CD14-positive monocyte (primary cell): ENCODE measurements at places on chromosomes 4 and X.

DNA sequence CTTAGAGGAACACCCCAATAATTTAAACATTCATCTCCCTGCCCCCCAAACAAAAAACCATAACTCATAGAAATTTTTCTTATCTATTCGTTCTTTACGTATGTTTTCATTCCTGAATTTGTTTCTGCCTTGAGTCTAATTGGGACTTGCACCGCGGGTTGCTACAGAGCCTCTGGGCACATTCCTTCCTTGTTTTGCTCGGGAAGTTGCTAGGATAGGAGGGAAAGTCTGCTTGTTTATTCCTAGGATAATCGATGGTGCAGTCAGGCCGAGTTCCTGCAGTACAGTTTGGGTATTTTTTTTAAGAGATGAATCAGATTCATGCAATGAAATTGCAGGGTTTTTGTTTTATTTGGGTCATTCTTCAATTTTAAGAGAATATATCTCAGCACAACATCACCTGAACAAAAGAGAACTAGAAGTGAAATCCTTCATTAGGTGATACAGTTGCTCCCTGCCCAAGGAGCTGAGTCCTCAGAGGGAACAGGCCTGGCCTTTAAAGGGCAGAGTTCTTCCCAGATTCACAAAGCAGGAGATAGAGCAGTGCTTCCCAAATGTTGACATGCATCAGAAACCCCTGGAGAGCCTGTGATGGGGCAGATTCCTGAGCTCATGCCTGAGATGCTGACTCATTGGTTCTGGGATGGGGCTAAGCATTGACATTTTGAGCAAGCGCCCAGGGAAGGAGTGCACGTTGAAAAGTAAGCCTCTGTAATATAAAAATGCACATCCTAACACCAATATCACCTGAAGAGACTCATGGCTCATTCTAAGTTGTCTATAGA is 114.9 kb upstream of the FAM9B start:
- DNase-seq: no peak

DNA sequence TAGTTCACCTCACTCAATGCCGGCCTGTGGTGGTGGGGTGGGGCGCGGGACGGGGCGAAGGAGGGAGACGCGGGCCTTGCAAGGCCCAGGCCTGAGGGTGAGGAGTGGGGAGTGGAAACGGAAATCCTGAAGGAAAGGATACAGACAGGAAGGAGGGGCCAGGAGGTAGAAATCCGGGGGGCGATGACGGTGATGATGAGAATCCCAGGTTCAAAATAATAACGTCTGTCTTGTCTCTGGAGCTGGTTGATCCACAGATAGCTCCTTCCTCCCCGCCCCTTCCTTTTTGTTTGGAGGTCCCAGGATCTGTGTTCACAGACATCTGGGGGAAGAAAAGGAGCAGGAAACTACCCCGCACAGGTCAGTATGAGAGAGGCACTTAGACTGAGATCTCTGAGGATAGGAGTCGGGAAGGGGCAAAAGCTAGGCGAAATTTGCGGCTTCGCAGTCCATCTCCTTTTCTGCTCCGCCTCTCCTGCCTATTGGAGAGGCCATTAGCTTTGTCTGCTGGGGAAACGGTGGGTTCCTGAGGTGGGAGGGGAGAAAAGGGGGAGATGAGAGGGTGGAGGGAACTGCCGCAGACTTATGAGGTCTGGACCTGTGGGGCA is 746 bp downstream of the TCEAL7 start:
- no peak for DNase-seq

DNA sequence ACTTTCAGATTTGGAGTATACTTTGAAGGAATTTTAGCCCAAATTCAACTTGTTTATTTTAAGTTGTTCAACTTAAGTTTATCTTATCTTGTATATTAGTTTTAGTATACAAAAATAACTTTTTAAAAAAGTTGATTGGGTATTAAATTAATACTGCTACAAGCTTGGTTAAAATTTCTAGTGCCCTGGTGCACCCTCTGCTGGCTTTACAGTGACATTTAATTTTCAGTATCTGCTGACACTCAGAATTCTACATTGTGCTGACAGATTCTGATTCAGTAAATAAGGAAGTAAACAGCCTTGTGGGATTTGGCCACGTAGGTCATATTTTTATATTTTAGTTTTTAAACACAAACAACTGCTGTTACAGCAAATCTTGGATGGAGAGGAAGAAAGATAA is 2.9 kb downstream of the EDA start:
- DNase-seq: no peak

- peak; percentile 58 for DNase-seq
Observed at GRCh38 chr4:95599777-95600400, 51.1 kb upstream of the UNC5C start.

DNA sequence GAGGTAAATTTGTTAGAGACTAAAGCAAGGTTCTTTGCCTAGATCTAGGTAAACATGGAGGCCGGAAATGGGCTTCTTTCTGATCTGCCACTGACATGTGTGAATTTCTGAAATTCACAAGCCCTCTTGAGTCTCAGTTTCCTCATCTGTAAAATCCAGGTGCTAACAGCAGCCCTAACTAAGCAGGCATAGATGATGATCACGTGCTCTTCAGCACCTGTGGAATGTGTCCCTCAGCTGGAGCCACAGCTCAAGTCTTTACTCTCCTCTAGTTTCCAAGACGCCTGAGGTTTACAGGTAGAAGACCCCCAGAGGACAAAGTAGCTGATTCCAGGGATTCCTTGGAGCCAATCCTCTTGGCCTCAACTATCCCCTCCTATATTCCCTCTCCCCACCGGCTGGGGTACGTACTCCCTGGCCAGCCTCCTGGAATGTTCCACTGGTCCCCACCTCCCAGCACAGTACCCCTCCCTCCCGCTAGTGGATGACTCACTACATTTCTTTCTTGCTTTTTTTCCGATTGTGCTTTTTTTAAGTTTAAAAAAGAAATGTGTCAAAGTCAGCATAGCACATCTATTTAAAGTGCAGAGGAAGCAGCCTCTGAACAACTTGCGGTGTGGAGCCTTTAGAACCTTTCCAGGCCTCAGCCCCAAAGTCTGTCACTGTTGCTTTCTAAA is 98.4 kb downstream of the PHKA2 start:
- no peak for DNase-seq

DNA sequence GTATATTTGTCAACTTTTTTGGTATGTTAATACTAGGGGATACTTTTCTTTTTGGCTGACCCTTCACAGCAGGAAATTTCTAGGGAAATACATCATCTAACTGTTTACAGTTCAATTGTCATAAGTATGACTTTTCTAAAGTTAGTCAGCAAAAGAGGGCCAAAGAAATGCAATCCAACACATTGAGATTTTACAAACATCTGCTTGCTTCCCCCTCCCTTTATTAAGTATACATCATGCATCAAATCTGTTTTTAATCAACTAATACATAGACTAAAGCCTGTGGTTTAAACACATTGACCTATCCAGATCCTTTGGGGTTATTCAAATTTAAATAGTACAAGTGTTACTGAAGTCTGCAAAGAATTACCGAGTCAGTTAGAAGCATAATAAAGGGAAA is 93.9 kb downstream of the MID1 start:
- no peak for DNase-seq

- no peak for DNase-seq
Observed at GRCh38 chr4:144223149-144223548, 82.6 kb upstream of the GYPA start.

GRCh38 chr4:89253311-89253710 is 54.3 kb downstream of the GPRIN3 start:
- no peak for DNase-seq

DNA sequence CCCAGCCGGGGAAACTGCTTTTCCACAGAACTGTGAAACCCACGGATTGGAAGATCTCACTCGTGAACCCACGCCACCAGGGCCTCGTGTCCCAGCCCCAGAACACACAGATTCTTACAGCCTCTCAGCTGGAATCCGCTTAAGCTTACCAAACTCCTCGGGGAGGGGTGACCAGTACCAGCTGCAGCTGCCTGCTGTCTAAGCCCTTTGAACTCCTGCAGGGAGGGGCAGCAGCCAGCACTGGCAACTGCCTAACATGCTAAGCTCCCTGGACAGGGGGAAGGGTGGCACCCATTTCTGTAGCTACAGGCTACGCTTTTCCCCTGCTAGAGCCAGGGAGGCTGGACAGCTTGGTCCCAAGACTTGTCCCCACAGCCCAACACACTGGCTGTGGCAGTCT is 38.4 kb downstream of the TBL1X start:
- no peak for DNase-seq

DNA sequence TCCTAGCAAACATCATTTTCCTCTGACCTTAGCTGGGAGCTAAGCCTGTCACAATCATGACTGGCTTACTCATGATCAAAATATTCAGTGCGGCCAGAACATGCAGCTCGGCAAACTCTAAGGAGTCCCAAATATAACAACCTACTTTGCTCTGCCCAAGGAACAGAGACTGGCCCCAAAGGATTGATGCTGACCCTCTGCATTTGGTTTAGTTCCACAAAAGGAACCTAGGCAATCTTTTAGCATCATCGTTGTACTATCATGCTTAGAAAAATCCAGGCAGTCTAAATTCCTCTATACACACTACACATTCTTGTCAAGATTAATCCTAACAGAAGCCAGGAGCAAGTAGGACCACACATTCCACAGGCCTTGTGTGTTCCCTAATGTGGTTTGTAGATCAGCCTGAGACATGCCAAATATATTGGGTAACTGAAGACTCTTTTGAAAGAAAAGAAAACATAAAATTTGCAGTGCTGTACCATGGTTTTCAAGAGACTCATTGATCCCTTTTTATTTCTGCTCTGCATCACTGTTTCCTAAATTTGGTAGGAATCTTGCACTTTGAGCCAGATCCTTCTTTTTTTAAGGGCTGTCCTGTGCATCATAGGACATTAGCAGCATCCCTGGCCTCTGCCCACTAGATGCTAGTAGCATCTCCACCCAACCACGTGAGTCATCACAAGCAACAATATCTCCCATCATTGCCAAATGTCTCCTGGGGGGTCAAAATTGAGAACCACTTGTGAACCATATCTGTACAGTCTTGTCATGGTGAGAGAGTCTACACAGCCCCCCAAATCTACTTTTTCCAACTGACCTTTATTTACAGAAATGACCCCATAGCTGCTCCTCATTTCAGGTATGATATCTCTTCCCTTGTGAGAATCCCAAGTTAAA is 17.6 kb upstream of the CC2D2A start:
- DNase-seq: peak; percentile 36

DNA sequence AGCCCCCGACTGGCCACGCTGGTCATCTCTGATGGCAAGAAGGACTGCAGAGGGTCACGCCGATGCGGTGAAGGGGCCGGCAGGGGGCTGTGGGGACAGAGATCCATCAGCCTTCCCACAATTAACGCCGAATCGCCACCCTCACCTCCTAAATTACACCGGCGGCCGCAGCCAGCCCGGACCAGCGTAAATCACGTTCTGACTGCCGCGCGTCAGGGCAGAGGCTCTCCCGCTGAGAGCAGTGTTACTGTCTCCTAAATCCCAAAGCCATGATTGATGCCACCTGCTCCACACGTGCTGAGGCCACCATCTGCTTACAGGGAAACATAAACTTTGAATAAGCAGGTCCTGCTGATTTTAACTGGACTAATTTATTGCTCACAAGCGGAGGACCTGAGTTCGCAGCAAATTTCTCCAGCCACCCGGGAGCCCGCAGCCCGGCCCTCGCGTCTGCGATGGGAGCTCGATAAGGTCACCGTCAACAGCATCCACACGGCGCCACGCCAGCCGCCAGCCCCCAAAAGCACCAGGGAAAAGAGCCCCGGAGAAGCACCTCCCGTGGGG is 127.3 kb upstream of the NKX1-1 start:
- no peak for DNase-seq

- DNase-seq: no peak
Observed at GRCh38 chr4:185796176-185796575, 15.8 kb downstream of the SORBS2 start.

DNA sequence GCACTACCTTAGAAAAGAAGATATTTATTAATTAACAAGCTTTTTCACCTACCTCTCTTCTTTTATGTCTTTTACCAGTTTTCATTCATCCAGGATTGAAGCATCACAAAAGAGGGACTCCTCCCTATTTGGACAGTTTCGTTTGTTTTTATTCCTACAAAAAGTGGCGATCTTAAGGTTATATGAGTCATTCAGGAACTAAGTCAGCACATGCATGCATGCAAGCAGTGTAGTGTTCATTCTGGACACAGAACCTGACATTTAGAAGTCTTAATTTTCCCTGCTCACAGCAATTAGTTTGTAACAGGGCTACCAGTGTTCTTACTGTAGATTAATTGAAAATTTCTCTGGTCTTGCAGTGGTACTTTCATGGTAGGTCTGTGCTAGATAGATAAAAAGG is 47.9 kb upstream of the QRFPR start:
- no peak for DNase-seq

GRCh38 chr4:120830204-120830603 is 92.3 kb downstream of the PRDM5 start:
- DNase-seq: no peak

DNA sequence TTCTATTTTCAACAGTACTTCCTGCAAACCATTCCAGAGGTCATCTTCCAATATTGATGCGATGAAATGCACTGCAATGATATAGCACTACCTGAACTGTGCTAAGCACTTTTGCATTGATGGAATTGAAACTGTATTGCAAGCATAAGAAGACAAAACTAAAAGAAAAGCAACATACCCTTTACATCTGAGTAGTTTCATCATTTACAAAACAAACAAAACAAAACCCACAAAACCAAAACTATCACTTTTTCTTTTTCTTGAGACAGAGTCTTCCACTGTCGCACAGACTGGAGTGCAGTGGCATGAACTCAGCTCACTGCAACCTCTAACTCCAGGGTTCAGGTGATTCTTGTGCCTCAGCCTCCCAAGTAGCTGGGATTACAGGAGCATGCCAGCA is 120.1 kb upstream of the NAP1L5 start:
- DNase-seq: no peak

- no peak for DNase-seq
Observed at GRCh38 chrX:11187001-11187400, 75.9 kb downstream of the HCCS start.

DNA sequence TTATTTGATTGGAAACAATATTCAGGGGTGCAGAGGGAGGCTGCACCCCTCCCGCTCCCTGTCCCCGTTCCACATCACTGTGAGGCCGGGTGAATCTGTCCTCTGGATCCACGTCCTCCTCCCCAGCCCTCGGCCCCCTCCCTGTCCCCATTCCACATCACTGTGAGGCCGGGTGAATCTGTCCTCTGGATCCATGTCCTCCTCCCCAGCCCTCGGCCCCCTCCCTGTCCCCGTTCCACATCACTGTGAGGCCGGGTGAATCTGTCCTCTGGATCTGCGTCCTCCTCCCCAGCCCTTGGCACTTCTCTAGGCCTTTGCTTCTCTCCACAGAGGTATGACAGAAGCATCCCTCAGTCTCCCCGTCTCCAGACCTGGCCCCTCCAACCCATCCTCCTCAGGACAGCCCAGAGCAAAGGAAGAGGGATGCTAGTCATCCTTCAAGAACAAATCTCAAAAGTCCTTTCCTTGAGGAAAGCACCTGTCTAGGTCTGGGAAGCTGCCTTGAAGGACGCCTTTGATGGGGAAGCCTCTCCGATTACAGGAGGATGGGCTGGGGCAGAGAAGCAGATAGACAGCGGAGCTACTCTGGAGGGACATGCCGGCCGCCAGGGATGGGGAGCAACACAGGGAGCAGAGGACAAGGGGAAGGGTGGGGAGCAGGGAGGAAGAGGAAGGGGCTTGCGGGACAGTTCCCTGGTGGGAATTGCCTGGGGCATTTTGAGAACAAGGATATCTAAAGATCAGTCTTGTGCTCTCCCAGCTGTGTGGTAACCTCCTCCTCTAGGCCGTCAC is 10.8 kb upstream of the AFAP1 start:
- DNase-seq: no peak

- no peak for DNase-seq
Observed at GRCh38 chrX:134975516-134975915, 15.3 kb upstream of the SMIM10 start.

GRCh38 chrX:118536687-118537461 is 41.3 kb downstream of the DOCK11 start:
- DNase-seq: no peak

GRCh38 chr4:15655223-15656037 is at the start of gene FBXL5:
FBXL5 (minus strand) TSS chr4:15655357; CDS start chr4:15655287, 70 bp downstream.
- DNase-seq: peak; percentile 77
